SJSA1 (cell line): ENCODE measurements at places on chromosomes 3 and 15. TPM values are rescaled to one million over a fixed set of nuclear protein-coding genes. Genes with fewer than 3 reads are reported as not detected.

- no peak for DNase-seq
These were observed 770.2 kb upstream of the ALCAM start for GRCh38 chr3:104596551-104596950.

DNA sequence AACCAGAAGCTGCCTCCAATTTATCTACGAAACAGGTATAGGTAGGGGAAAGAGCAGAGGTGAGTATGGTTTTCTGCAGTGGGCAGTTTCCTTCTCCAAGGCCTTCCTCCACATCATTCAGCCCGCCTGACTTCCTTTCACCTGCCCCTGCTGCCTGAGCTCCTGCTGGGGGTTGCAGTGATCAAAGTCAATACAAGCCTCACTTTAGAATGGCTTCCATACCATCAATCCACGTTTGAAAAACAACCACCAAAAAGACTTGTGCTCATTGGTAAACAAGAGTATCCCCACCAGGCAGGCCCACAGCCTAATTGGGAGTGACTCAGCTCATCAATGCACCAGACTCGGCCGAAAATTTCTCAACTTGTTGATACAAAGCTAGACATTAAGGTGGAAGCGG is 159.9 kb downstream of the MAGI1 start:
- DNase-seq: no peak

DNA sequence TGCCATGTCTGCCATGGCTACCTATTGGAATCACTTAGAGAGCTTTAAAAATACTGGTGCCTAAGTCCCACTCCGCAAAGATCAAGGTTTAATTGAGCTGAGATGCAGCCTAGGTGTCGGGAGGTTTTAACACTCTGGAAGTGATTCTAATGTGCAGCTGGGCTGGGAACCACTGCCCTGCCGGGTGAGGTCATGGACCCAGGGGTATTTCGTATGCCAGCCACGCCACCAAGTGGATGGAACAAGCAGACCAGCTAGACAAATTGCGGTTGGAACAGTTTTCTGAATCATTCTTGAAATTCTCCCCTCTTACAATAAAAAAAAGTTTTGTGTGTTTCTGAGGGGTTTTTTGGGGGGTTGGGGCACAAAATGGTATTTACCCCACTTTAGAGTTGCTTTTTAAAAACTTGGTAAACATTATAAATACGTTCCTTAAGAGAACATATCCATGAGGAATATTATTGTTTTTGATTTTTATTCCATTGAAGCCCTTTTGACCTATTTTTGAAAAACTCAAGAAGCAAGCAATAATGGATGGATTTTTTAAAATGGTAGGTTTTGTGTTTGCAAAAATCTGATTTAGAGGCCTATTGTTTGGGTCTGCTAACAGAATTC is 66.2 kb upstream of the CSTA start:
- peak; percentile 12 for DNase-seq

ZBED2 gene
- total RNA-seq: not detected in 2 replicates

CFAP20DC gene
- total RNA-seq: 4.8 and 6.1 TPM in 2 replicates
